ENCODE measurements at places on chromosomes 3 and 15.
A peak's percentile ranks its signal among the peaks of the same experiment; 100 is the strongest.

DNA sequence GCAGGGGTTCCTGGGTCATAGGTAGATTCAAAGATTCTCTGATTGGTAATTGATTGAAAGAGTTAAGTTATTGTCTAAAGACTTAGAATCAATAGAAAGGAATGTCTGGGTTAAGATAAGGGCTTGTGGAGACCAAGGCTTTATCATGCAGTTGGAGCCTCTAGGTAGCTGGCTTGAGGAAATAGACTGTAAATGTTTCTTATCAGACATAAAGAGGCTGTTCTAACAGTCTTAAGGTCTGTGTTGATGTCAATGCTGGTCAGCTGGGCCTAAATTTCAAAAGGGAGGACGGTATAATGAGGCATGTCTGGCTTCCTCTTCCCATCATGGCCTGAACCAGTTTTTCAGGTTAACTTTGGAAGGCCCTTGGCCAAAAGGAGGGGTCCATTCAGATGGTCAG, 48.9 kb downstream of the GASK1A start:
- DNase-seq: no peak

DNA sequence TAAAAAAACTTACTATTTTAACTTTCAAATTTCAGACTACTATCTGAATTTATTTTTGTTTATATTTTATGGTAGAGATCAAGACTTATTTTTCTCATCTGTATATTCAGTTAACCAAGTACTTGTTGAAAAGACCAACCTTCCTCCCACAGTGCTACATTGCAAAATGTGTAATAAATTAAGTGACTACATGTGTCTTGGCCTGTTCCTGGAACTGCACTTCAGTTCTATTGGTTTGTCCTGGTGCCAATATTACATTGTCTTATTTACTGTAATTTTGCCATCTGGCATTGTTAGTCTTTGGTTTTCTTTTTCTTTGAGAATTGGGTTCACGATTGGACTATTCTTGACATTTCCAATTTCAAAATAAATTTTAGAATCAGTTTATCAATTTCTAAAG, 138.4 kb upstream of the KCNMB2 start:
- peak; percentile 74 for DNase-seq

DNA sequence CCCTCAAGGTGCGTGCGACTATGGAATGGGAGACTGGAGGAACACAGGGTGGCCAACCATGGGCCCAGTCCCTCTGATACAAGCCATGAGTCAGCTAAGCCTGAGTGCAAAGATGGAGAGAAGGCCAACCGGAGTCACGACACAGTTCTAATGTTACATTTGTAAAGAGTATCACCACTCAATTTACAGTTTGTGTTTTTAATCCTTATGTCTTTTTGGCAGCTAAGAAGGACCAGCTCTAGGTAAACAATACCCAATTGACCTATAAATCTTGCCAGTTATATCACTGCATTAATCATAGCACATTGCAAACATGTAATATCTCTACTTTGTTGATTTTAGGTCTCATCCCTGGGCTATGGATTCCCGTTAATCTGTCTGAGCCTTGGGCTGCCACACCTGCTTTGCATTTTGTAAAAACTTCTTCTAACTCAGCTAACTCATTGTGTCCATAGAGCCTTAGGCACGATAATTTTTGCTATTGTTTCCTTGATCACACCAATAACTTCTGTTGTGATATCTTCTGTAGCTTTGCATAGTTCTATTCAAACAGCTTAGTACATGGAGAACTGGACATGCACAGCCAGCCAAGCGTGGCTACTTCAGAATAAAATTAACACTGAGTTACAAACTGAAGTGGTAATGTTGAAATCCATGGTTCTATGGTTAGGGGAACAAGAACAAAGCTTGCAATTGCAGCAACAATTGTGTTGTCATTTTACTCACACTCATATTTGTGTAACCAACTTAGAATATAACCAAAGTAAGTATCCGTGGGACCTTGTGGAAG, 50.3 kb downstream of the LSM3 start:
- no peak for DNase-seq

GRCh38 chr3:24500806-24501205, 6.2 kb upstream of the THRB start:
- no peak for DNase-seq

Data from NCI-H2171 treated with DMSO at 0.1 percent for 48 hours (cell line).